ENCODE measurements at places on chromosomes 7 and 10.
A peak's percentile ranks its signal among the peaks of the same experiment; 100 is the strongest.

DNA sequence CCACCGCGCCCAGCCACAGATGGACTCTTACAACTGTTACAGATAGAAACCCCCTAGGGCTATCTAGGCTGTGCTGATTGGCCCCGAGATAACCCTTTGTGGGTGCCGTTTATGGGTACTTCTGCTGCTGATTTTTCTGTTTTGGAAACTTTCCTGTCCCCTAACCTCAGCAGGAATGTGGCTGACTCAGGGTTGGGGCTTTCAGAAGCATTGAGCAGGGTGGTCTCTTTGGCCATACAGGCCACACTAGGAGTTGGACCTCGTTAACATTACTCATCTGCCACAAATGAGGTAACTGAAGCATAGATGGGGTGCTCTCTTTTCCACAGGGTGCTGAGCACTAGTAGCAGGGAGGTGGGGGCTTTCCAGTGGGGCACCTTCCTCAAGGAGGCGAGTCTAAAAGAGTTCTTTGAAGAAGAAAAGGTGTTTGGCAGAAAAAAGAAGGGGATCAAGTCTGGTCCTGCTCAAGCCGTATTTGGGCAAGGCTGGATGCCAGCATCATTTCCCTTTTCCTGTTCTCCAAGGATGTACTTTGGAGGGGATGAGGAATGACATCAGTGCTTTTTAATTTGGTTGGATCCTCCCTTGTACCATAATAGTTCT lies 6.4 kb downstream of the ZSCAN25 start:
- peak; percentile 69 for DNase-seq

DNA sequence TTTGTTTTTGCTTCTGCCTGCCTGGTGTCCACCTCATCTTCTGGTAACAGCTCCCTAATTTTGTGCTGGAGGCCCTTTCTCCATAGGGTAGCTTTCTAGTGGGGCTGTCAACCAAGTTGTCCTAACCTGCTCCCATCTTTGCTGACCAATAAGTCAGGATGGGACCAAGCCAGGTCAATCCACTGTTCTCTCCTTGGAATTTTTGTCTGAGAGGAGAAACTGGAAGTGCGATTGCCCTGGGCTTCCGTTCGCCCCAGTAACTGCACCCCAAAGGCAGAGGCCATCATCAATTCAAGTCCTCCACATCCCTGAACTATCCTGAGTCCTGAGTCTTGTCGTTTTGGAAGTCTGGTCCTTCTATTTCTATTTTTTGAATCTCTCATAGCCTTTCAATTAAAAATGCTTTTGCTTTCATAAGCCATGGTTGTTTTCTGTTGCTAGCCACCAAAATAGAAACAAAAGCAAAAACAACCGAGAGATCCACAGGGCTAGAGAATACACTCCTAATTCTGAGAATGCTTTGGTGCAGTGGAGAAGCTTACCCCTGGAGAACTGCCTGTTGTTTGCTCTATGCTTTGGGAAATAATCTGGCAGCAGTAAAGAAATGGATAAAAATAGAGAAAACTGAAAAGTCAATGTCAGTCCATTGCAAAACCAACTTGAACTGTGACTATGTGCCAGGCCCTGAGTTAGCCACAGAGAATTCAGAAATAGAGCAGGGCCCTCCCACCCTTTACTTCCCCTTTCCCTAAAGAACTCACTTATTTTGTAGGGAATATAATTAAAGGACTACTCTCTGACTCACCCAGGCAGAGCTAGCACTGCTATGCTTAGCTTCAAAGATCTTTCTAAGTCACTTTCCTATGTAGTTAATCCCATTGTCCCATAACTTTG lies 368.1 kb downstream of the CXCL12 start:
- no peak for DNase-seq

- DNase-seq = no peak
Measured at GRCh38 chr10:45432113-45432512, 58.1 kb downstream of the ALOX5 start.

DNA sequence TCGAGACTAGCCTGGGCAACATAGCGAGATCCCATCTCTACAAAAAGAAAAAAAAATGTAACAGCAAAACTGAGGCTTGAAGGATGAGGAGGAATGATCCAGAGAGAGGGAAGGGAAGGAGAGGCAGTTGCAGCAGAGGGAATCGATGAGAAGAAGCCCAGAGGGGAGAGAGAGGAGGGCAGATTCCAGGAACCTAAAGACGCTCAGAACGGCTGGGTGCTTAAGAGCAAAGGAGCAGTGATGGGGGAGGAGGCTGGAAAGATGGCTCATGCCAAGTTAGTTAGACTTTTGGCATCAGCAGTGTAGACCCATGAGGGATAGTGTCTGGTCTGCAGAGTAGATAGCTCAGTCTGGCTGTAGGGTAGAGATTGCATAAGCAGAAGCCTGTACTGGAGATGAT lies 10.3 kb upstream of the MUC17 start:
- no peak for DNase-seq
